Large intestine (tissue), 12 donors: ENCODE measurements at places on chromosomes 2 and 18. TPM values are rescaled to one million over a fixed set of nuclear protein-coding genes. Genes with fewer than 3 reads are reported as not detected.
A peak's percentile ranks its signal among the peaks of the same experiment; 100 is the strongest.

Gene CIDEA
- polyA plus RNA-seq, result not detected

Gene RALB
- 102 TPM for polyA plus RNA-seq

Gene SCYGR6
- polyA plus RNA-seq, result not detected

Gene FAM124B
- 1.8 TPM for polyA plus RNA-seq

Gene GPR35
- polyA plus RNA-seq, result 118 TPM

Gene SERPINB2
- polyA plus RNA-seq, result 0.15 TPM

GRCh38 chr18:67513280-67513679, 3.2 kb downstream of the DSEL start:
- no peak overlapping the region for H3K27ac ChIP-seq
- peaks cover 4% of the 10 kb centered on the region for H3K4me1 ChIP-seq
- H3K27me3 ChIP-seq, result no peaks in the 10 kb centered on the region
- no peak overlapping the region for H3K4me3 ChIP-seq

GRCh38 chr18:77133051-77133834, 660 bp upstream of the MBP start:
- H3K27me3 ChIP-seq, result peaks cover 2% of the 10 kb centered on the region
- no peak for DNase-seq
- H3K27ac ChIP-seq, result peak overlapping the region; percentile 62
- H3K36me3 ChIP-seq, result no peaks in the 10 kb centered on the region
- peak overlapping the region; percentile 65 for H3K4me3 ChIP-seq

DNA sequence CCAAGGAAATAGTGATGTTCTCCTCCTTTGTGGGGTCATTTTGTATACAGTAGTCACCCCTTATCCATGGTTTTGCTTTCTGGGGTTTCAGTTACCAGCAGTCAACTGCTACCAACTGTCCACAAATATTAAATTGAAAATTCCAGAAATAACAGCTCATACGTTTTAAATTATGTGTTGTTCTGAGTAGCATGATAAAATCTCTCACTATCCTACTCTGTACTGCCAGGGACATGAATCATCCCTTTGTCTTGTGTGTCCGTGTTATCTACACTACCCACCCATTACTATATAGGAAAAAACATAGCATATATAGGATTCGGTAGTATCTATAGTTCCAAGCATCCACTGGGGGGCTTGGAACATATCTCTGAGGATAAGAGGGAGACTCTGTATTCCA, 120.9 kb upstream of the DCC start:
- H3K4me3 ChIP-seq, result no peak overlapping the region
- DNase-seq, result no peak
- H3K36me3 ChIP-seq, result no peaks in the 10 kb centered on the region
- H3K4me1 ChIP-seq, result no peaks in the 10 kb centered on the region
- H3K27me3 ChIP-seq, result no peaks in the 10 kb centered on the region

GRCh38 chr18:69723434-69723833, 224.2 kb downstream of the CD226 start:
- DNase-seq, result no peak
- H3K4me3 ChIP-seq, result no peak overlapping the region
- H3K36me3 ChIP-seq, result no peaks in the 10 kb centered on the region
- H3K4me1 ChIP-seq, result no peaks in the 10 kb centered on the region
- no peak overlapping the region for H3K27ac ChIP-seq
